ENCODE measurements at places on chromosomes 1 and 21. TPM values are rescaled to one million over a fixed set of nuclear protein-coding genes. Genes with fewer than 3 reads are reported as not detected.

Gene S100A7
- total RNA-seq = not detected

Gene C1orf115
- total RNA-seq = 3.5 TPM

Gene MPL
- total RNA-seq = not detected

Gene PADI2
- total RNA-seq = 0.43 TPM

Gene LCE2A
- 0.43 TPM for total RNA-seq

Gene CLDN17
- total RNA-seq = not detected

Gene KIF2C
- 26.8 TPM for total RNA-seq

Gene PGLYRP3
- total RNA-seq = not detected

Gene SH2D1B
- total RNA-seq = not detected

Gene HSD3B2
- not detected for total RNA-seq

Gene CD46
- 153 TPM for total RNA-seq

Gene SORT1
- 41.9 TPM for total RNA-seq

Gene AK4
- total RNA-seq = 0.97 TPM

Gene NUF2
- total RNA-seq = 17.7 TPM

Gene S100A8
- total RNA-seq = not detected

Gene TNNI3K
- total RNA-seq = 1.3 TPM

Gene CEP104
- total RNA-seq = 31.6 TPM

Gene SLC66A1
- 18.6 TPM for total RNA-seq

Gene OR2T29
- not detected for total RNA-seq

Gene RIPPLY3
- total RNA-seq = under 0.01 TPM

Gene PDZK1
- under 0.01 TPM for total RNA-seq

Gene CNR2
- total RNA-seq = not detected

Gene RABGGTB
- 83.8 TPM for total RNA-seq

Gene TNFRSF25
- total RNA-seq = 2.9 TPM

Gene S100A3
- 20.3 TPM for total RNA-seq

Gene CCDC181
- total RNA-seq = 0.86 TPM

Gene LRRC39
- not detected for total RNA-seq

Gene TEKT2
- not detected for total RNA-seq

Gene GPR157
- 9.5 TPM for total RNA-seq

Gene OR2L5
- not detected for total RNA-seq

Gene SYTL1
- under 0.01 TPM for total RNA-seq

Gene ADAMTS4
- 8.2 TPM for total RNA-seq

Gene H6PD
- total RNA-seq = 27.2 TPM

Gene INAVA
- total RNA-seq = not detected

Gene SPATA21
- total RNA-seq = not detected

Gene GSTM5
- 5.8 TPM for total RNA-seq

Gene MAB21L3
- total RNA-seq = under 0.01 TPM

Gene SPATA45
- total RNA-seq = 0.43 TPM

Gene CYP4X1
- not detected for total RNA-seq

Gene ATF3
- 12.9 TPM for total RNA-seq

Gene SLC30A1
- 41.9 TPM for total RNA-seq

Gene F5
- total RNA-seq = not detected

Gene TTC24
- not detected for total RNA-seq

Gene SPAG17
- total RNA-seq = 0.32 TPM

Gene AZIN2
- 2.6 TPM for total RNA-seq

Measured in fibroblast of villous mesenchyme (primary cell).